ENCODE measurements at places on chromosomes 11 and 22.

- H3K36me3 ChIP-seq = no peaks in the 10 kb centered on the region
- H3K27me3 ChIP-seq = no peaks in the 10 kb centered on the region
- no peak overlapping the region for H3K4me3 ChIP-seq
- no peak overlapping the region for H3K27ac ChIP-seq
Observed at GRCh38 chr11:82216927-82217570, 516.6 kb downstream of the FAM181B start.

DNA sequence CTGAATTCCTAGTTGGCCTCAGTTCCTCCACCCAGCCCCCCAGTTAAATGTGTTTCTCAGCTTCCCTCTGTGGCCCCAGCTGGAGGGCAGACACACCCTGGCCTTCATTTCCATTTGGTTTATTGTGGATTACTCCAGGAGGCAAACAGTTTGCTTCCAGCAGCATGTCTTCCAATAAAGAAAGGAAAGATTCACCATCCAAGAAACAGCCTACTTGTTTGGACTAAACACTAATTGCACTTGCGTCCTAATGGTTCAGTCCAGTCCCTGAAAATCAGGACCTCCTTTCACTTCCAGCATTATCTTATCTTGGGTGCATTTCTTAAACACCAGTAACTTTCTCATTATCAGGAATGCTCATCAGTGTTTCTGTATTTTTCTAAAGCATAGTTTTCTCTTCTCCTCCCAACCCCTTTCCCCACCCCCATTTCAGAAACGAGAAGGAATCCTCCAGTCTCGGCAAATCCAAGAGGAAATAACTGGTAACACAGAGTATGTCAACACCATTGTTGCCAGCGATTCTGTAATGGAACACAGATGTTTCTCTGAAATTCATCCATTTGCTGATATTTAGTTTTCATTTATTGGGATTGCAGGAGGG, 130.9 kb downstream of the PARVA start:
- DNase-seq = no peak
- no peak overlapping the region for H3K27ac ChIP-seq
- H3K27me3 ChIP-seq = peaks cover 10% of the 10 kb centered on the region
- no peaks in the 10 kb centered on the region for H3K36me3 ChIP-seq
- H3K4me1 ChIP-seq = no peaks in the 10 kb centered on the region

GRCh38 chr11:131977854-131978253, 607.4 kb downstream of the NTM start:
- no peak overlapping the region for H3K4me3 ChIP-seq
- no peaks in the 10 kb centered on the region for H3K4me1 ChIP-seq
- H3K27me3 ChIP-seq = no peaks in the 10 kb centered on the region
- no peak for DNase-seq
- H3K27ac ChIP-seq = no peak overlapping the region
- H3K36me3 ChIP-seq = no peaks in the 10 kb centered on the region

DNA sequence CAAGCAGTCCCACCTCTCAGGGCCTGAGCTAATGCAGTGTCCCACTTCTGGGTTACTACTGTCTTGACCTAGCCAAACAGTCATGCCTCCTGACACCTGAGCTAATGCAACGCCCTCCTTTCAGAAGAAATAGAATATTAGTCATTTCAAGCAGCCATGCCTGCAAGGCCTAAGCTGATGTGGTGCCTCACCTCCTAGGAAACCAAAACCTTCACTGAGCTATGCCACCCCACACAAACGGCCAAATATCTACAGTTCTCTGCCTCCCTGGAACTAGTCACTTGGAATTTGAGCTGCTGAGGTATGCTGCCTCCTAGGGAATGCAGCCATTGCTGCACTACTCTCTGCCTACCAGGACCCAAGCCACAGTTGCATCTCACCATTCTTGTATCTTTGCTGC, 8.3 kb upstream of the MS4A6E start:
- no peak for DNase-seq
- H3K27ac ChIP-seq = no peak overlapping the region
- no peaks in the 10 kb centered on the region for H3K4me1 ChIP-seq
- no peaks in the 10 kb centered on the region for H3K36me3 ChIP-seq

- no peak overlapping the region for H3K4me3 ChIP-seq
- H3K4me1 ChIP-seq = peaks cover 35% of the 10 kb centered on the region
Observed at GRCh38 chr11:34313099-34313517, 44.7 kb downstream of the ABTB2 start.

GRCh38 chr11:35714882-35715627, 52.5 kb downstream of the TRIM44 start:
- H3K27ac ChIP-seq = no peak overlapping the region
- H3K27me3 ChIP-seq = no peaks in the 10 kb centered on the region
- no peak for DNase-seq
- no peak overlapping the region for H3K4me3 ChIP-seq

- no peaks in the 10 kb centered on the region for H3K27me3 ChIP-seq
- H3K27ac ChIP-seq = peak overlapping the region; percentile 92
- H3K4me1 ChIP-seq = peaks cover 54% of the 10 kb centered on the region
- DNase-seq = peak; percentile 63
- H3K36me3 ChIP-seq = peaks cover 8% of the 10 kb centered on the region
- peak overlapping the region; percentile 93 for H3K4me3 ChIP-seq
Observed at GRCh38 chr11:3840004-3840869, 522 bp downstream of the RHOG start.

- no peak for DNase-seq
- H3K27me3 ChIP-seq = no peaks in the 10 kb centered on the region
- H3K4me1 ChIP-seq = peaks cover 15% of the 10 kb centered on the region
- H3K4me3 ChIP-seq = no peak overlapping the region
- peak overlapping the region; percentile 8 for H3K27ac ChIP-seq
Observed at GRCh38 chr22:40953471-40953870, 2.3 kb downstream of the RBX1 start.

Data from common myeloid progenitor, CD34-positive (primary cell).